ENCODE measurements at places on chromosomes 1 and 21.

GRCh38 chr1:52635321-52636089, 2.5 kb downstream of the SHISAL2A start:
- DNase-seq, result no peak

DNA sequence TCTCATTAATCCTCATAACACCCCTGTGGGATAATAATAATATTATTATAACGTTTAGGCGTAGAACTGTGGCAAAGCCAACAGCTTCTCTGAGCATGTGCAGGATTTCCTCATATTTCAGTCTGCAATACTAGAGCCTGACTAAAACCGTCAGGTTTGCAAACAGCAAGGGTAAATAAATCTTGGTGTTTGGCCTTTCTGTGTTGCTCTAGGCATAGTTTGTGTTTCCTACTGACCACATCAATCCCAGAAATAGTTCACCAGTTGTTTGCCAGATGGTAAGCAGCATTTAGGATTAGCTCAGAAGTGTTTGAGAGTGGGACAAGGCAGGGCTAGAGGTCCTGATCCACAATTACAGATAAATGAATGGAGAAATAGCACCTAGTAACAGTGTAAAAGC, 2.8 kb upstream of the KCNA3 start:
- DNase-seq, result no peak

DNA sequence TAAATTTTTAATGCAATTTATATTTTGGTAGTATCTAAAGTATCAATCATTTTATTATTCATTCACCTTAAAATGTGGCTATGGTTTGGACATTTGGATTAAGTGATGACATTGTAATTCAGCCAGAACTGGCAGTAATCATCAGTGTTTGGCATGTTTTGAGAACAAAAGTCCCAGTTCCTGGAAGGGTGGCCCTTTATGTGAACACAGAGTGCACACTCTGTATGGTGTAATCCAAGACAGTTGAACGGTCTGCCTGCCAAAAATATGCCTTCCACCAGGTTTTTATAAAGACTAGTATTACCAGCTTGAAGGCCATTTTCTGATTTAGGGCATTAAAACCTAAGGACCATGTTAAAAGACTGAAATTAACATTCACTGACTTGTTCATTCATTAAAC, 448.7 kb downstream of the LTN1 start:
- no peak for DNase-seq

GRCh38 chr1:233647073-233647472, 33.2 kb downstream of the KCNK1 start:
- no peak for DNase-seq

DNA sequence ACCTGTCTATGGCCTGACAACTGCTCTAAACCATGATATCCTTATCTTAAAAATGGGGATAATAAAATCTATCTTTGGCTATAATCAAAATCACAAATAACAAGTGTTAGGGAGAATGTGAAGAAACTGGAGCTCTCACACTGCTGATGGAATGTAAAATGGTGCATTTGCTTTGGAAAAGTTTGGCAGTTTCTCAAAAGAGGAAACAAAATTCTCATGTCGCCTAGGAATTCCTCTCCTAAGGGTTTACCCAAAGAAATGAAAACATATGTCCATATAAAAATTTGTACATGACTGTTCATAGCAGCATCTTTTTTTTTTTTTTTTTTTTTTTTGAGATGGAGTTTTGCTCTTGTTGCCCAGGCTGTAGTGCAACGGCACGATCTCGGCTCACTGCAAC, 64.3 kb downstream of the ZNF281 start:
- DNase-seq, result no peak
